Transverse colon (tissue), 4 donors: ENCODE measurements at places on chromosomes 7 and 10.

DNA sequence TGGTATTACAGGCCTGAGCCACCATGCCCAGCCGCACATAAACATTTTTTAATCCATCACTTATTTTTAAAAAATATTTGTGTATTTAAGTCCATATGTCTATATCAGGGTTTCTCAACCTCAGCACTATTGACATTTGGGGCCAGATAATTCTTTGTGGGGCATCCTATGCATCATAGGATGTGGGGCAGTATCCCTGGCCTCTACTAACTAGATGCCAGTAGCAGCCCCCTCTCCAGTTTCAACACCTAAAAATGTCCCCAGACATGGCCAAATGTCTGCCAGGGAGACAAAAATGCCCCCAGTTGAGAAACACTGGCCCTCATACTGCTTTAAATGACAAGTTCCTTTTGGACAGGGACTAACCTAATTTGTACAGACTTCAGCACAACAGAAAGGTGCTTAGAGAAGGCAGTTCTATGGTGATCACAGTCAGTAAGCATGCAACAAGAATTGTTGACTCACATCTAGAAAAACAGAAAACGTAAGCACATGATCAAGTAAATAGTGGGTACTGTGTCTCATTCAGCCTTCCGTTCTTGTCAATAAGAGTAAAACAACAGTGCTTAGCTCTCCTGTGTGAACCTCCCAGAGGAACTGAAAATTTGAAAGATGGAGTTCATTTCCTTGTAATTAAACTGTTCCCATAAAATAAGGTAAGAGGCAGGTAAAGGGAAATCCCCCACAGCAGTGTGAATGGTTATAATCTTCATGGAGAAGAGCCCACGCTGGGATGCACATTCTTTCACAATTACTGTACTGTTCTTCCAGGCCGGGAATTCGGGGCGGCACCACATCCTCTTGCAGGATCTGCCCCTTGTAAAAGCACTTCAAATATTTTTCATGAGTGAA, 17.3 kb upstream of the ADRB1 start:
- DNase-seq: no peak

DNA sequence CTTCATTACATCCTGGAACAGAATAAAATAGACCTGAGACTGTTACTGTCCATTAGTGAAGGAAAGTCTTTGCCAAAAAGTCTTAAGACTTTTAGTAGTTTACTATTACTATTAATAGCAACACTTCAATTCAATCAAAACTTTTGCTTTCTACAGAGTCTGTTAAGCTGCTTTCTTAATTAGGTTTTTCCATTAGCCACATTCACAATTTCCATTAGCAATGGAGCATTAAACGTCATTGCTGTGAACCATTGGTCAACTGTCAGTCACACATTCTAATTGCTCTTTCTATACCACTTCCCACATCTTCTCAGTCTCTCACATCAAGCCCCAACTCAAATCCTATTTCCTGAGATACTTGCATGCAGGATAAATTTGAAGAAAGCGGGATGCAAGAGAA, 736.6 kb upstream of the SORCS1 start:
- no peak for DNase-seq

DNA sequence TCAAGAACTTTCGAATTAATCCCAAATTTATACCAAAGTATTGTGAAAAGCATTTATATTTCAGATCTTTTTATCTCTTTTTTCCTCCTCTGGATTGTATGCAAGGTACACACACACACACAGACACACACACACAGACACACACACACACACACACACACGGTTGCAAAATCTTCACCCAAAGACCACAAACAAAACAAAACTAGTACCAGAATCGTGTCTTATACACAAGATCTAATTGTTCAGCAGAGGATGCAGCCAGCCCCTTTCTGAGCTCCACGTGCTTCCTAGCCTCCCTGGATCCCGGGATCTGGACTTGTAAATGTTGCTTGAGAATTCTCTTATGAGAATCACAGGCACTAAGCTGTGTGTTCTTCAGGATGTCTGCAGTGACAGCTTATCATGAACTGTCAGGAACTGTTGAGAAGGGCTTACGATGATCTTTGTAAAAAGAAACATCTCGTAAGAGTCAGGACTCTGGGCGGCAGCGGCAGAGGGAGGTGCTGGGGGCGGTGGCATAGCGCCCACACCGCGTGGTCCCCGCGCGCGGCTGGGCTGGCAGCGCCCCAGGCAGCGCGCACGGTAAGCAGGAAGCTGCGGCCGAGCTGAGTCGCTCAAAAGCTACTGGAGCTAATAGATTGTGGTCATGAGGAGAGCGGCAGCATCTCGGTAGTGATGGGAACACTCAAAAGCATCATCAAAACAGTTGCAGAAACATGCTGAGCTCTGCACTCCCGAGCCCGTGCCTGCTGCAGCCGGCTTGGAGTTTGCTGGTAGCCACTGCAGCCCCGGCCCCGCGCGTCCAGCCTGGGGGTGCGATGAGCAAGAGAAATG, 277.6 kb downstream of the GATA3 start:
- peak; percentile 56 for DNase-seq

DNA sequence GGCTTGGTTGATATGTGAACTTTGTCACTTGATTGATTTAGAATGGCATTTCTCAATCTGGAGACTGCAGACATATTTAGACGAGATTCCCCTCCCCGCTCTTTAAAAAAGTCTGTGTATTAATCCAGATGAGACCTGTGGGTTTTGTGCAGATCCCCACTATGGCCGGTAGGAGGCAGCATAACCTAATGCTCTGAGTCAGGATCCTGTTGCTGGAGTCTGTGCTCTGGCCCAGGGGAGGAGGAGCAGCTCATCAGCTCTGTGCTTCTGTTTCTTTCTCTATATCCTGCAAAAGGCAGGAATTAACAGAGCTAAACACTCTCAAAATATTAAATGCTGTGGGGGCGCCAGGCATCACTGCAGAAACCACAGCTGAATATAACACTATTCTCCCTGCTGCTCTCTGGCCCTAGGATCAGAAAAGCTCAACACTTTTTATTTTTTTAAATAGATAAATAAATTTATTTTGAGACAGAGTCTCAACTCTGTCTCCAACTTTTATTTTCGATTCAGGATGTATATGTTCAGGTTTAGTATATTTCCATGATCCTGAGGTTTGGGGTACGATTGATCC, 23.9 kb upstream of the SEPHS1 start:
- DNase-seq: peak; percentile 73

GRCh38 chr10:35271086-35271858, 65.0 kb upstream of the CCNY start:
- no peak for DNase-seq

DNA sequence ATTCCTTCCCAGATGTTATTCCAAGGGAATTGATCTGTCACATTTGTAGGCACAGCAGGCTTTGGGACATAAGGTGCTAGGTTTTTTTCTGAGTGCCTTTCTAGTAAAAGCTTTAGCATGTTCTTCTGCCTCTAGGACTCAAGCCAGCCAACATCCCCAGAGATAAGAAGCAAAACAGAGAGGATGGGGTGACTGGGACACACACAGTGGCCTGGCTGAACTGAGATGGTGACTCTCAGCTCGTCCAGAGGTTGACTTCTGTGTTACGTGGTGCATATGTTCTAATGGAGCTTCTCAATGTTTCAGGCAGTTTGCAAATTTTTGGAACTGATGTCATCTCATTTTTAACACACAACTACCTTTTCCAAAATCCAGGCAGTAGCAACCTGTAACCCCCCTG, 188.1 kb upstream of the CELF2 start:
- no peak for DNase-seq

DNA sequence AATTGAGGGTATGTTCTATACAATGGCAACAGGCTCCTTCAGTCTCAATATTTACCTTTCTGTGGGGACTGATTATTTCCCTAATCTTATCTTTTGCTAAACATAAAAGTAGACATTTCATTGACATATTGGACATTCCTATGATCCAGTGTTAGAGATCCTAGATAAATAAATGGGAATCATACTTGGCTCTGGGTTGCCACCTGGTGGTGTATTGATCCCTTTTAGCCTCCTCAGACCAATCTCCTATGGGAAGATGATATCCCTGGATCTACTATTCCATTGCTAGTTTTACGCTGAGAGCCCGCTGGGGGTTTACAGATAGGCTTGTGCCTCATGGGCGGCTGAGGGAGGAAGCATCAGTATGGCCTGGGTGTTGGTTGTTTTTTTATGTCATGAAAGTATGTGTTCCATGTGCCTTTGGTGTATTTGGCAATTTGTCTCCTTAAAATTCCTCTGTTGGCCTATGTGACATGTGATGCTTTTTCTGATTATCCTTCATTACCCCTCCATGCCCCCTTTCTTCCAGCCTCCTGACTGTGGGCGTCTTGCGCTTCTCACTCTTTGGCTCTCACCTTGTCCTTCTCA, 18.8 kb downstream of the CELF2 start:
- peak; percentile 67 for DNase-seq

DNA sequence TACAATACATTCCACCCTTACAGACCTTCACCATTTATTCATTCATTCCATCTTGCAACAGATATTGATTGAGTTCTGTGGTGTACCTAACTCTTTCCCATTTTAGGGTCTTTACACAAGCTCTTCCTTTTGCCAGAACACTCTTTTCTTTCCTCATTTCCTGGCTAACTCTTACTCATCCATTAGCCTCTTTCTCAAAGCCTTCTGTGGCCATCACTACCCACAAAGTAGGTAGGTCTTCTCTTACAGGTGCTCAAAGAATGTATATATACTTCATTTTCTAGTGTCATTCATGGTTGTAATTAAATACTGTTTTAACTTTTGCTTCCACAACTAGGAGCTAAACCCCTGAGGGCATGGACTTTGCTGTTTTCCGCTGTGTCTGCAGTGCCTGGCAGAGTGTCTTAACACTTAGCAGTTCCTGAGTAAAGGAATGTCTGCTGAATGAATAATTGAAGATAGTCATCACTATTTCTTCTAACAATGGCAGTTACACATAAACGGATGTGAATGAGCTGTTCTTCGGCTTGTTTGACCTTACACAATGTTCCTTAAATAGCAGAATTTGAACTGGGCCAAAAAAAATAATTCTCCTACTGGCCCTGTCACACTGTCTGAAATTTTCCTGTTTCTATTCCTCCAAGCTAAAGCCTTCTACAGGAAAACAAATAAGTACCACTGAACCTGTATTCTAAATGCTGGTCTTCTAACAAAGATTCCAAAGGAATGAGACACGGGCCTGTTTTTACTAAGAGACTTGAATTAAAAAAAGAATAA, 15.1 kb downstream of the BCAP29 start:
- no peak for DNase-seq

DNA sequence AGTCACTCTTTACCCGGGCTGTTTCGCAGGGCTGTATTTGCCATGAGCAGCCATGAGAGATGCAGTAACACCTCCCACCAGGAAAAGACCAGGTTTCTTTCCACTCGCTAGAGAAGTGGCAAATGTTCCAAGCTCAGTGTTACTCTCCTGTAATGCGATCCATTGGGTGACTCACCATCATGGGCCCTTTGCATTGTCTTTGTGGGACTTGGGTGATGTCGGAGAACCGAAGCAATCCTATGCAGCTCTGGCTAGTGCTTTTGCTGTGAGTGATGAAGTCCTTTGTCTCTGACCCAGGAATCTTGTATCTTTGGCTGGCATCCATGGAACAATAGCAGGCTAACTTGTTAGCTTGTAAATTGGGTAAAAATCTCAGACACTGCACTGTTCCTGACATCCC, 40.0 kb downstream of the GHRHR start:
- no peak for DNase-seq

- no peak for DNase-seq
Measured at GRCh38 chr10:125778556-125778955, 2.9 kb upstream of the MMP21 start.

- no peak for DNase-seq
Measured at GRCh38 chr7:24660546-24660945, 87.3 kb downstream of the PALS2 start.

- no peak for DNase-seq
Measured at GRCh38 chr7:34453150-34453549, 204.9 kb upstream of the NPSR1 start.

DNA sequence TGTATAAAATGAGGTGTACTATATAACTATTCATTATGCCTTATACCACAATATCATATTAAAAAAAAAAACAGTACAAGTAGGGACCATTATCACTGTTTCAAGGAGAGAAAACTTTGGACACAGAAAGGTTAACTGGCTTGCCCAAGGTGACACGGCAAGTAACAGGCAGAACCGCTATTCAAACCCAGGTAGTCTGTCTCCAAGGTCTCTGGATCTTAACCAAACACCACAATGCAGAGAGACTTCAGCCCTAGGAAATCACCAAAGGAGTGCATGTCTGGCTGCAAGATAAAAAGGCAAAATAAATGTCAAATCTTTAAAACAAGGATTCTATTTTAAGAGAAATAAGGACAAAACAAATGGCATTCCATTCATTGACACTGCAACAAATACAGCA, 56.3 kb downstream of the CADPS2 start:
- no peak for DNase-seq

DNA sequence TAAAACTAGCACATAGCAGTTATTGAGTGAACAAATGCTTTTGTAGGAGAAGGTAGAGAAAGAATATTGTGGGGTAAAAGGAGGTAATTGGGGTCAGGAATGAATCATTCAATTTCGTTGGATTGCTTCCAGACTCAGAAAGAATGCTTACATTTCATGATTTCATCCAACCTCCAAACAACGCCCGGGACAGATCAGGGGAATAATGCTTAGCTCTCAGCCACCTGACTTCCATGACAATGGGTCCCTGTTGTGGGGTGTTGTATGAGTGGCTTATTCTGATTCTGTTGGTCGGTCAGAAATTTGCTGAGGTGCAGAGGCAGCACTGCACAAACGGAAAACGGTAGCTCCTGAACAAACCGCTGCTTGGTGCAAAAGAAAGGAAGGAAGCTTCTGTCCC, 24.0 kb upstream of the INPP5F start:
- no peak for DNase-seq

- DNase-seq: peak; percentile 52
Measured at GRCh38 chr10:48439581-48440041, 133.1 kb downstream of the MAPK8 start.

DNA sequence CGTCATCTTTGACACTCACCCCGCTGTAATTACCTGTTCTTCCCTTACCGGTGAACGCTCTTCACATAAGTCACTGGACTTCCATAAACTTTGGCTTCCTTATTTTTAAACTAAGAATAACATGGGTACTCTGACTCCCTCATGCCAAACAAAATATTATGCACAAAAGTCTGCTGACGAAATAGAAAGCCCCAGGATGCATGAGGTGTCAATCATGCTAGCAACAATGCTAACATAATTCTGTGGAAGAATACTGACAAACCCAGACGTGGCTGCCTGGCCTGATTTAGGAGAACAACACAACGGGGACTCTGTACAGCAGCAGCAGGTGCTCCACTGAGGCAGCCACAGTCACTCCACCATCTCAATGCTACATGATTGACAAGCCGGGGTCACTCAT, 137.5 kb downstream of the CCDC71L start:
- no peak for DNase-seq

DNA sequence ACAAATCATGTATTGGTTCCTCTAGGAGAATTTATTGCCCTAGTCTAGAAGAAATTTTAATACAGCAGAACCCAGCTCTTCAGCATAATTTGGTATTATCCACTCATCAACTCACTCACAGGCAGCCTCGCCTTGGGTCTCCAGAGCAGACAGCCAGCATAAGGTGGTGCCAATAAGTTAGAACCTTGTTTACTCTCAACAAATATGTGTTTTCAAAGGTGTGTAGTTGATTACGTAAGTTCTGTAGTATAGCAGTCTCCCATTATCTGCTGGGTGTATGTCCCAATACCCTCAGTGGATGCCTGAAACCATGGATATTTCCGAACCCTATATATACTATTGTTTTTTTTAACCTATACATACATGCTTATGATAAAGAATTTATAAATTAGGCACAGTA, 522.5 kb upstream of the LRRN3 start:
- DNase-seq: no peak

GRCh38 chr7:64599359-64599758, 36.5 kb upstream of the ZNF680 start:
- no peak for DNase-seq
